A549 treated with Mapracorat at 1 μM for 4 hours (cell line): ENCODE measurements at places on chromosomes 3 and 15. TPM values are rescaled to one million over a fixed set of nuclear protein-coding genes. Genes with fewer than 3 reads are reported as not detected.

RFTN1 gene
- 2.9 to 3.1 TPM (median 3.0 TPM) in 5 replicates for total RNA-seq

GPR27 gene
- 2.2 to 3.9 TPM (median 3.1 TPM) in 5 replicates for total RNA-seq

ANKUB1 gene
- not detected in 5 replicates for total RNA-seq

ATP8B4 gene
- total RNA-seq: 0.57 to 1.7 TPM (median 0.90 TPM) in 5 replicates

FILIP1L gene
- total RNA-seq: 0.08 to 0.29 TPM (median 0.21 TPM) in 5 replicates

TRIM42 gene
- total RNA-seq: not detected in 5 replicates

LMAN1L gene
- not detected in 5 replicates for total RNA-seq

C3orf85 gene
- total RNA-seq: not detected in 5 replicates

ADAMTS7 gene
- total RNA-seq: 5.8 to 10.9 TPM (median 9.8 TPM) in 5 replicates

DCLK3 gene
- total RNA-seq: not detected in 5 replicates

CISH gene
- total RNA-seq: 0.32 to 0.79 TPM (median 0.57 TPM) in 5 replicates

CPLX3 gene
- 0.08 to 0.09 TPM in 2 of 5 replicates, not detected in the others for total RNA-seq

SKOR1 gene
- 0.04 to 0.07 TPM (median 0.05 TPM) in 3 of 5 replicates, not detected in the others for total RNA-seq

TRIM71 gene
- not detected in 5 replicates for total RNA-seq

AHSG gene
- total RNA-seq: 0.08 to 0.11 TPM in 2 of 5 replicates, not detected in the others

RBP2 gene
- not detected in 5 replicates for total RNA-seq

SSUH2 gene
- 0.62 to 1.0 TPM (median 0.70 TPM) in 5 replicates for total RNA-seq

KBTBD13 gene
- not detected in 5 replicates for total RNA-seq

FSD2 gene
- total RNA-seq: not detected in 5 replicates

EFCC1 gene
- total RNA-seq: not detected in 5 replicates

TEX9 gene
- total RNA-seq: 3.8 to 5.2 TPM (median 4.7 TPM) in 5 replicates
